HL-60 (cell line): ENCODE measurements at places on chromosomes 6 and 20.
A peak's percentile ranks its signal among the peaks of the same experiment; 100 is the strongest.

GRCh38 chr20:56359212-56360132 lies 698 bp downstream of the FAM210B start:
- DNase-seq: no peak

DNA sequence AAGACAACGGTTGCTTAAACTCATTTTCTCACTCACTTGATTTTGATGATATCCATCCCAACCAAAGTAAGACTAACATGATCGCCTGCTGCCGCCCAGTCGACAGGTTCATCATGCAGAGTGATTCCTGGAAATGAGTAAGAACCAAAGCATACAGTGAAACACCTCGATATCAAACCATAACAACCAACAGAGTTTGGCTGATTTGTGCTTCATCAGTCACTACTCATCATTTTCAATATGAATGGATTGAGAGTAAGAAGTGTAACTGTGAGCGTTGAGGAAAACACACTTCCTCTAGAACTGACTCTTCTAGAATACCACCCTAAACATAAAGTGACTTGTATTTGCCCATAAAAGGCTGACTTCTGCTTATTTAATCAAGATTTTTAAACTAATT lies 29.2 kb upstream of the ALDH8A1 start:
- DNase-seq: no peak

DNA sequence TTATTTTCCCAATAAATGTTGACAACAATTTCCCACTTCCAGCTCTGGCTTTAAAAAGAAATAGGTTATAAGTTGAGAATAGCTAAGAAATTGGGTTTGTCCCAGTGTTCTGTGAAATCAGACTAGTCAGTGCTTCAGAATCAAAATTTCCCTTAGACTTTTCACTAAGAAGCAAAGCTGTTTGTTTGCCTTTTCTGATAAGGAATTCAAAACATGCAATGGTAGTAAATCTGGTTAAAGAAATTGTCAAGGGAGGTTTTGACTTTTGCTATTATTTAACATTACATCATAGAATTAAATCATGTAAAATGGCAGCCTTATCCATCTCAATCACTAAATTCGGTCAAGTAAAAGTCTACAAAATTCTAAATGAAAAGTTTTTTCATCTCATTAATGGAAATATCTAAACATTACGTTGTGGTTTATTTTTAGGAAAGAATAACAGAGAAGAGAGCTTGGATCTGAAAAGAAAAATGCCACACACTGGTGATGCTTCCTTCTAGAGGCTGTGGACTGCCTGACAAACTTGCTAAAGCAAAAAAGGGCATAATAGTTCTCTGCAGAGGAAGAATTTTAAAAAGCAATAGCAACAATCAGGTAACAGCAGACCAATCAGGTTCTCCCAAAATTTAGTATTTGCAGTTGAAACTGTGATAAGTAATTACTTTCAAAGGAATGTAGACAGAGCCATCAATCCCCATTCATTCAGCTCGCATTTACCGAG lies 36.4 kb downstream of the PLAGL1 start:
- DNase-seq: no peak

DNA sequence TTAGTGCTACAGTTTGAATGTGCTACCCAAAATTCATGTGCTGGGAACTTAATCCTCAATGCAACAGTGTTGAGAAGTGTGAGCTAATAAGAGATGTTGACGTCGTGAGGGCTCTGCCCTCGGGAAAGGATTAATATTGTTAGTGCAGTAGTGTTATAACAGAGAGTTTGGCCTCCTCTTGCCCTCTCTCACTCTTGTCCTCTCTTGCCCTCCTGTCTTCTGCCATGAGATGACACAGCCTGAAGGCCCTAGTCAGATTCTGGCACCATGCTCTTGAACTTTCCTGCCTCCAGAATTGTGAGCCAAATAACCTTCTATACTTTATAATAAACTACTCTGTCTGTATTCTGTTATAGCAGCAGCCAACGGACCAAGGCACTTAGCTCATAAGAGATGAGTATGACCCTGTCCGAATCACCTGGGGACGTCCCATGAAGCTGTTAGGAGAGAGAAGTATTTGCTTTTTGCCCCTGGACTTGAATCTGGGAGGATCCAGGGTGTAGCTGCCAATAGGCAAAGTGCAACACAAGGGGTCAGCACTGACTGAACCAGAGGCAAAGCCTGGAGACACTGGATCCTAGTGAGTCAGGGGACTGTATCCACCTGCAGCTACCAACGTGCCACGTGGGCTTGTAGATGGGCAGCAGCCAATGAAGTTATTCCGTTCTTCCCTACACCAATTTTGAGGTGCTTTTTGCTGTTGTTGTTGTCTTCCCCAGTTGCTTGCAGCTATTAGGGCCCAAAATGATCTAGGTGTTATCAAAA lies 233.7 kb downstream of the THBS2 start:
- DNase-seq: no peak

GRCh38 chr6:7615611-7616383 lies 25.8 kb downstream of the SNRNP48 start:
- peak; percentile 47 for DNase-seq

DNA sequence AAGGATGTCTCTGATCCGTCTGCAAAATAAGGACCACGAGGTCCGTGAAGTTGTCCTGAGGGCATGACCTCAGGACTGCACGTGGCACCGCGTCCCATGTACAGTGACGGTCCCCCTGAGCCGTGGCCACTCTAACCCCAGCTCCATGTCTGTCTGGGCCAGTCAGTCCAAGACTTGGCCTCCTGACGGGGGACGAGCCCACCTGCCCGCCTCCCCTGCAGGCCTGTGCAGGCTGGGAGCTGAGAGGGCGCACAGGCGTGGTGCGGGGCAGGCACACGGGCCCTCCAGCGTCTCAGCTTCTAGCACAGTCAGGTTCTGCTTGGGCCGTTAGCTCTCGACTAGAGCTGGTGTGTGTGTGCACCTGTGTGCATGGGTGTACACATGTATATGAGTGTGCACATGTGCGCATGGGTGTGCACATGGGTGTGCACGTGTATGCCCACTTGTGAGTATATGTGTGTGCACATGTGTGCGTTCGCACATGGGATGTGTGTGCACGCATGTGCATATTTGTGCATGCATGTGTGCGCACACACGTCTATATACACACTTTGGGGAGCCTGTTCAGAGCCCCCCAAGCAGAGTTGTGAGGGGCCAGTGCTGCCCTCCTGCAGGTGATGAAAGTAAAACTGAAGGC lies 307.0 kb downstream of the TAF4 start:
- no peak for DNase-seq

GRCh38 chr6:158781692-158782373 lies 37.3 kb downstream of the EZR start:
- DNase-seq: no peak

- no peak for DNase-seq
Measured at GRCh38 chr6:20640181-20640580, 105.9 kb downstream of the CDKAL1 start.

DNA sequence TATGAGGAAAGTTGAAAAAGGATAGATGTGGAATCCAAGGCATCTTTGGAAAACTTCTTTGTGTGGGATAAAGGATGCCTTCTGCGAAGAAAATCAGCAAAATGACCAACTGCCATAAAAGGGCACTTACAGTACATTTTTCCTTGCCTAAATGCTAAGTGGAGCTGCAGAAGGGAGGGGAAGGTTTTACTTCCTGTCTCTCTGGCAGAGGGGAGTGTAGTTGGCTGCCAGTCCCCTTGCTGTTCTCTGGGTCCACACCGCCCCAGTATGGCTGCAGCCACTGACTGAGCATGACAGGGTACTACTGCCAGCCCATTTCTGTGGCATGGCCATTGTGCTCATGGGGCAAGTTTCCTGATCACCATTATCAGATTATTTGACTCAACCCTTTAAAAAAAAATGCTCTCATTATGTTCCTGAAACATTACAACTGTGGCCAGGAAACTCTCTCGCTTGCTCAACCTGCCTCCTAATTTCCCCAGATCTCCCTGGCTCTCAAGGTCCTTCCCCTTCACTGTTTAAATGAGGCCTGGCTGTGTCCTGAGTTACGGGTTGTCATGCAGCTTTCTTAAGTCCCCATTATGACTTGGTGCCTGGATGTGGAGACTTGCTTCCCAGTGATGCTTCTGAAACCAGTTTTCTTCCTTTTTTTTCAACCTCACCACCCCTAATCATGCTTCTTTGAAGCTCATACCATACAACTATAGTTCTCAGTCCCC lies 34.5 kb upstream of the FAM184A start:
- no peak for DNase-seq

GRCh38 chr6:169725125-169726048 lies 1.1 kb upstream of the PHF10 start:
- no peak for DNase-seq

DNA sequence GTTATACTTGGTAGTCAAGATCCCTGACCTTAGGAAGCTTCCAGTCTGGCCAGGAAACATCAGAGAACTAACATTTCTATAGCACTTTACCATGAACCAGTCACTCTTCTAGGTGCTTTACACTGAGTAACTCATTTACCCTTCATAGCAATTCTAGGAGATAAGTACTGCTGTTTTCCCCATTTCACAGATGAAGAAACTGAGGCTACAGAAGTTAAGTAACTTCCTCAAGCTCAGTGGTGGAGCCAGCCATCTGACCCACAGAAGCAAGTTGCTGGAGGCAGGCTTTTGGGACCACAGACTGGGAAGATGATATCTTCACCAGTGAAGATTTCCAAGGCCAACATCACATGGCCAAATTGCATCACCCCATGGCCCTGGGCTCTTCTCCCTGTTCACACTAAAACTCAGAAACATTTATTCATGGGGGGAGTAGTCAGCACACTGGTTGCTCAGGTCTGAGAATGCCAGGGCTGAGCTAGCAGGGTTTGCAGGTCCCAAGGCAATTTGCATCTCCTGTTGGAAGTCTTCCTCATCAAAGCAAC lies 70.3 kb downstream of the UNC5CL start:
- DNase-seq: no peak

- DNase-seq: no peak
Measured at GRCh38 chr20:301886-302848, 4.8 kb downstream of the ZCCHC3 start.

DNA sequence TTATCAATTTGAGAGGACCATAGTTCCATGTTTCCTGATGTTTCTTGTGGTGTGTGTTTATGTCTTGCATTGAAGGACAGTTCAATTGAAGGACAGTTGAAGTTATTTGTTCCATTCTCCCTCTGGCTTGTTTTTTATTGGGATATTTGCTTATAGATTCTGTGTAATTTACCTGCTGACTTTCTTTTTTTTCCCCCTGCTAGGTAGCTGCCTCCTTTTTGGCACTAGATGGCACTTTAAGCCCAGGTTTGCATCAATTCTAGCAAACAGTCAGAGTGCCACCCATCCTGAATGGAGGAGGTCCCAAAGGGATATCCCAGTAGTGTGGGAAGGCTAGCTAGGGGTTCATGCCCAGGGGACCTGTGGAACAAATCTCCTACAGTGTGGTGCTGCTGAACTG lies 78.1 kb downstream of the CFAP61 start:
- DNase-seq: peak; percentile 6

- DNase-seq: no peak
Measured at GRCh38 chr6:148954461-148954860, 207.6 kb downstream of the UST start.

DNA sequence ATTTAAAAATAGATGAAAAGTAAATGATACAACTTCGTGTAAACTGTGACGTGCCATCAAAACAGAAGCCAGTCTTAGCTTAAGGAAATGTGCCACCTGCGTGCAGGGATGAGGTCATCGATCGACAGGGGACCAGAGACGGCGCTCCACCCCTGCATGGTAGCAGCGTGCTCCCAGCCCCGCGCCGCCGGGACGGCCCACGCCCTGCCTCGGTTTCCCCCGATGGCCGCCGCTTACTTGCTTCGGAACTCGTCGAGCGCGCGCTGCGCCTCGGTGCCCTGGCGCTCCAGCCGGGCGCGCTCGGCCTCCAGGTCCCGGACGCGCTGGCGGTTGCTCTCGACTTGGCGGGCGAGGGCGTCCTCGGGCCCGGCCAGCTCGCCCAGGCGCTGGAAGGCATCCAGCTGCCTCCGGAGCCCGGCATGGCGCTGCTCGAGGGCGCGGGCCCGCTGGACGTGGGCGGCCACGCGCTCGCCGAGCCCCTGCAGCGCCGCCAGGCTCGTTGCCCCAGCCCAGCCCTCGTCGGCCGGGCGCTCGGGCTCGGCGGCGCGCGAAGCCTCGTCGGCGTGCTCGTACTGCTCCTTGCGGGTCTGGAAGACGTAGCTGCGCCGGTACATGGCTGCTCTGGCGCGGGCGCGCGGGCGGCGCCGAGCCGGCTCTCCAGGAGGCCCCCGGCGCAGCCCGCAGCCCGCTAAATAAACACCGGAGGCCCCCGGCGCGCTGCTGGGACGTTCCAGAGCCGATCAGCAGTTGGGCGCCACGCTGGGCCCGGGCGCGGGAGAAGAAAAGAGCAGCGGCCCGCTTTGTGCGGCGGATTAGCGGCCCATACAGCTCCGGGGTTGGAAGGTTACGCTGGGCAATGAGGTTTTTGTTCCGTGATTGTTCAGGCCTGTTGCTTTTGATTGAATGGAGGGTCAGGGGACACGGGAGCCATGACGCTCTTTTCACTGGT lies at the start of gene BFSP1:
TSS of gene BFSP1 (minus strand) at position 664 of the 949 bp plus-strand sequence. CDS start at position 614, 50 bp downstream.
- peak; percentile 32 for DNase-seq

GRCh38 chr20:10783707-10784553 lies 110.1 kb upstream of the JAG1 start:
- DNase-seq: no peak

GRCh38 chr6:98828211-98828788 lies 6.1 kb upstream of the POU3F2 start:
- DNase-seq: no peak
